Mesenteric fat pad (tissue), 1 donor: ENCODE measurements at places on chromosomes 3 and 15. TPM values are rescaled to one million over a fixed set of nuclear protein-coding genes. Genes with fewer than 3 reads are reported as not detected.

- DNase-seq = no peak
Observed at GRCh38 chr3:109071350-109072142, 46.4 kb downstream of the MORC1 start.

DNA sequence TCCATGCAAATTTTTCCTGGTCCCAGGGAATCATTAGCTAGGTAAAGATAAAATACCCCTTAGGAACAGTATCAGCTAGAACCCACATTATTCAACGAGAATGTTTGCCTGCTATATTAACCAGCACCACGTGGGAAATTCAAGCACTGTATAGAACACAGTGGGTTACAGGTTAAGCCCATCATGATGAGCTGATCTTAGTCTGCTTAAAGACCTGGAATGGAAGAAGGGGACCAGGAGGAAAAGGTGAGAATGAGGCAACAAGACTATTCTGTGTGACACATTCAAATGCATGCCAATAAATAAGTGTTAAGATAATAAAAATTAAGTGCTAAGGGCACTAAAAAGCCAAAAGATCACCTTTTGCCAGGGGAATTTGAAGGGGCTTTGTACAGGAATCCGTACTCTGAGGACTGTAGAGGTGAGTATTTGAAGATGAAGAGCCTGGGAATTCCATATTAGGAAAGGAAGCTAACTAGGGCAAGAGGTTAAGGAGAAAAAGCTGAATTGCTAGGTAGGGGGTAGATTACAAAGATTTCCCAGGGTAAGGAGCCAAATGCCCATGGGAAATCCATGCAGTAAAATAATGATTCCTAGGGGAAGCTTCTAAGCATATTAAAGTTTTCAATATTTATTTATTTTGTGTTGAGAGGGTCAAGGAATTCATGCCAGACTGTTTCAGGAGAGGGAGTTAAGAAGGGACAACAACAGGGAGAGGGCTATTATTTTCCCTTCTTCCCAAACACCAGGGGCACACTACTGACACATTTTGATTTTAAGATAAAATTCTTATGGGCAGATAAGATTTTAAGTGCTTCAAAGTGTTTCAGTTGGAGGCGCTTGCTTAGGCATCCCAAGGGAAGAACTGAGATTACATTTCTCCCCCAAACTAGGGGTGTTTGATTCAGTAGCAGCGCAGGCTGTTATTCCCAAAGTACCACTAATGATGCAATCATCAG, 2.3 kb upstream of the MED12L start:
- no peak for DNase-seq

DNA sequence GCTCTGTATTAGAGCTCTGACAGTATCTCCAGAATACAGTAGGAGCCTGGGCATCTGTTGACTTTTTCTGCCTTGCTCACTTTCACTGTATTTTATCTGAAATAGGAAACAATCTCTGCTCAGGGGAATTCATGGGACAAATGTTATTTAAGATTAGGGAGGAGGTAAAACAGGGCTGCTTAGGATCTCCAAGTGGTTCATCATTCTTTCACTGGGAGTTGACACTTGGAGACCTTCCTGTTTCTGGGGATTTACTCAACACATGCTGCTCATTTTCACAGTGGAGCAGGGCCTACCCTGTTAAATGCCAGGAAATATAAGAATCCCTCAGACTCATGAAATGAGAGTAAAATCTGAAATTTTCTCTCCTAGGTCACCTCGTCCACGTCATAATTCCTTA, 185.5 kb downstream of the GAP43 start:
- DNase-seq = no peak

GRCh38 chr3:56494679-56495322, 26.5 kb upstream of the ERC2 start:
- no peak for DNase-seq

GRCh38 chr3:86648087-86648486, 342.9 kb downstream of the VGLL3 start:
- DNase-seq = no peak

DNA sequence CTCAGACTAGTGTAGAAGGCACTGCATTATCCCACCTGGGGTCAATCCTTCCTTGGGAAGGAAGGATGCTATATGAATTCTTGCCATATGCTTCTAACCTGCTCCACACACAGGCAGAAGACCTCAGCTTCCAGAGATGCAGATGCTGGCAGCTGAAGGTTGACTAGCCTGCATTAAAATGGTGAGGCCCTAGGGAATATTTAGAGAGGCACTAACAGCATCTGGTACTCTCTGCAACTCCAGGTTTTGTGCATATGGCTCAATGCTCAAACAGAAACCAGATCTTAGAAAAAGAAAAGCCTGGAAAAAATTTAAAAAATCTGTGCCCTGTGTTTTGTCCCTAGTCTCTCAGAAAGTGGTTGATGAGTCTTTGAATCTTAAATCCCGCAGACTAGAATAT, 56.0 kb upstream of the MYRIP start:
- no peak for DNase-seq

GRCh38 chr3:71536376-71536965, 47.1 kb downstream of the FOXP1 start:
- DNase-seq = no peak

- DNase-seq = no peak
Observed at GRCh38 chr3:124774327-124774718, 44.1 kb downstream of the UMPS start.

- DNase-seq = peak; percentile 0
Observed at GRCh38 chr3:195601382-195601781, 17.6 kb upstream of the APOD start.

DNA sequence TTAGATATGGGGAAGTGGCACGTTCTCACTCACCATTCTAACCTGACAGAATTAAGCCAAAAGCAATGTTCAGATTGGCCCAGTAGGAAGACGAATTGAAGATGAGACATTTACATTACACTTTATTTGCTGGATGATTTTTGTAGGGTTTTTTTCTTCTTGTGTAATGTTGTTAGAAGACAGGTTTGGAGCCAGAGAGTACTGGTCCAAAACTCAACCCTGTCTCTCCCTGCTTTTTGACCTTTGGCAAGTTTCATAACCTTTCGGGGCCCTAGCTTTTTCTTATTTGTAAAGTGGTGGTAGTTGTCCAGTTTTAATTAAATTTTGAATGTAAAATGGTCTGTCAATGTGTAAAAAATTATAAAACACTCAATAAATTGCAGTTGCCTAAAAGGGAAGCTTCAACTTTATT, 29.5 kb downstream of the PDE8A start:
- DNase-seq = no peak

DNA sequence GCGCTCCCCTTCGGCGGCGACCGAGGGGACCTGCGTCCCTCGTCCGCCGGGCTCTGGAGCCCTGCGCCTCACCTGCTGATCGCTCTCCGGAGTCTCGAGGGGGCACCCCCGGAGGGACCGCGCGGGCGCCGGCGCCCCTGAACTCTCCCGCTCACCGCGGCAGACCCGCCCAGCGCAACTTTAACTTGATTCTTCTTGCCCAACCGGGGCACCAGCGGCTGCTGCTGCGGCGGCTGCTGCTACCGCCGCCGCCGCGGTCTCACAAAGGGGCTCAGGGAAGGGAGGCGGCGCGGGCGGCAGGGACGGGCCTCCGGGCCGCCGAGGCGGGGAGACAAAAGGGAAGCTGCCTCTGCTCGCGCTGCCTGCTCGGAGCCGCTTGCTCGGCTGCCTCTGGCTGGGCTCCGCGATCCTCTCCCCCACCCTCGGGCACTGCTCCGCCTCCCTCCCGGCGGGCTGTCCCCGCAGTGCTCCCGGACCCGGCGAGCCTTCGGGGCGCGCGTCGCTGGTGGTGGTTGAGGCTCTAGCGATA, at the start of gene PPM1L:
Gene PPM1L (plus strand): TSS at position 456 of the 529 bp plus-strand sequence.
- DNase-seq = peak; percentile 91

DNA sequence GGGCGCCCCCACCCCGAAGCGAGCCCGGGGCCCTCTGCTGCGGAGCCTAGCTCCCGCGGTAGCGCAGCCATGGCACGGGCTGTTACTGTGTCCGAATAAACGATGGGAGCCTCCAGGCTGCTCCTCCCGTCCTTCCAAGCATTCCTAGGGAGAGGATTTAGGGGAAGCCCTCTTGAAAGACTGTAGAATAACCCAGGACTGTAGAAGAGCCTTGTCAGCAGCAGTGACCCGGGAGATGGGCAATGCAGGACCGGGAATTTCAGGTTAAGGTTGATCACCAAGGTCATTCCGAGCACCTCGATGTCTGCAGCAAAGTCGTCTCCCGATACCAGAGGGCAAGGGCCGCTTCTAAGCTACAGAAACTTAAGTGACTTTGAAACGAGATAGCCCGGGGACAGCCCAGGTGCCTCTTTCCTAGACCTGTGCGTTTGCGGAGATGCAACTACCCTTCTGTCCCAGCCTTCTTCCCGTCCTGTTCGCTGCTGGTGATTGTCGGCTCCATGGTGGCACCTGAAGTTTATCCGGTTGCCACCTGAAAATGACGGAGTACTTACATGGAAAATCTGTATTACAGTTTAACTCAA, 753 bp upstream of the MYO5A start:
- DNase-seq = no peak

ARNT2 gene
- total RNA-seq = 1.8 TPM

RPUSD2 gene
- total RNA-seq = 6.9 TPM

TMEM266 gene
- total RNA-seq = 0.19 TPM

IL12A gene
- total RNA-seq = 0.29 TPM

MYL3 gene
- total RNA-seq = 2.6 TPM
